Stimulated activated naive CD4-positive, alpha-beta T cell treated with Interleukin-2 at 50 U/mL for 16 hours (primary cell): ENCODE measurements at places on chromosomes 16 and 17.

- DNase-seq, result no peak
Measured at GRCh38 chr17:9339958-9340357, 235.7 kb downstream of the STX8 start.

DNA sequence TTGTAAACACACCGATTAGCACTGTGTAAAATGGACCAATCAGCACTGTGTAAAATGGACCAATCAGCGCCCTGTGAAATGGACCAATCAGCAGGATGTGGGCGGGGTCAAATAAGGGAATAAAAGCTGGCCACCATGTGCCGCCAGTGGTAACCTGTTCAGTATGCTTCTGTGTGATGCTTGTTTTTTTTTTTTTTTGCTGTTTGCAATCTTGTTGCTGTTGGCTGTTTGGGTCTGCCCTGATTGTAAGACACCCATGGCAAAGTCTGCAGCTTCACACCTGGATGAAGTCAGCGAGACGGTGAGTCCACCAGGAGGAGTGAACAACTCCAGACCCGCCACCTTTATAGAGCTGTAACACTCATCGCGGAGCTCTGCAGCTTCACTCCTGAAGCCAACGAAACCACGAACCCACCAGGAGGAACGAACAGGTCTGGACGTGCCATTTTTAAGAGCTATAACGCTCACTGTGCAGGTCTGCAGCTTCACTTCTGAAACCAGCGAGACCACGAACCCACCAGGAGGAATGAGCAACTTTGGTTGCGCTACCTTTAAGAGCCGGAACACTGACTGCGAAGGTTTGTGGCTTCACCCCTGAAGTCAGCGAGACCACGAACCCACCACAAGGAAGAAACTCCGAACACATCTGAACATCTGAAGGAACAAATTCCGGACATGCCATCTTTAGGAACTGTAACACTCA lies 85.0 kb upstream of the MED9 start:
- peak; percentile 59 for DNase-seq

DNA sequence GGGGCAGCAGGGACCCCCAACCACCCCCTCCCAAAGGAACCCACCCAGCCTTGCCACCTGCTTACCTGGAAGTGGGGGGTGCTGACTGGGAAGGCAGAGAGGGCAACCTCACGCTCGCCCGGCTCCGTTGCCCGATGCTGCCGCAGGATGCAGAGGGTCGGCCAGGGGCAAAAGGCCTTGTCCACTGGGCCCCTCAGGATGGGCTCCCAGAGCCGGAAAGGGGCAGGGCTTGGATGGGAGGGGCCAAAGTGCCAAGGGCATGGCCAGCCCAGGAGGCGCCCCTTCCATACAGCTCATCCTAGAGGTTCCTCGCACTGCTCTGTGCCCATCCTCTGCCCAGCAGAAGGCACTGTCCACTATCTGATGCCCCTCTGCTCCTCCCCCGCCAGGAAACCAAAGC lies 59.4 kb downstream of the SRCIN1 start:
- DNase-seq, result no peak

DNA sequence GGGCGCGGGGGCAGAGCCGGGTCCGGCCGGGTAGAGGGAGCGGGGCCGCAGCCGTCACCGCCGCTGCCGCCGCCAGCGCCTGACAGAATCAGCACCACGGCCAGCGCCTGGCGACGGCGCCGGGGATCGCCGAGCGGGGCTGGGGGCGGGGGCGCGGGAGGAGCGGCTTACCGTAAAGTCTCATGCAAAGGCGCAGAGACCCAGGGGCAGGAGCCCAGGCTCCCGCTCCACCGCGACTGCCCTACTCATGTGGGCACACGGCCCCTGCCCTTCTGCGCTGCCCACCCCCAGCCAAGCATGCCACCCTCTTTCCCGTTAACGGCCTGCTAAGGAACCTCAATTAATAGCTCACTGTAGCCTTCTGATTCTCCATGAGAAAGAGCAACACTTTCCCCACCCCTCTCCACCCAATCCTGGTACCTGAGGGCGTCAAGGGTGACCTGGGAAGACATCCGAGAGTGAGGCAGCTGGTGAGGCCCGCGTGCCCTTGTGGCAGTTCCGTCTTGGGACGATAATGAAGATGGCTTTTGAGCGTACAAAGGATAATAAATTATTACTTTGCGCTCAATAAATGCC lies at the start of gene SEZ6:
TSS of gene SEZ6 (minus strand) at position 98 of the 576 bp plus-strand sequence. CDS start 164 bp downstream, outside the sequence.
- DNase-seq, result peak; percentile 61

DNA sequence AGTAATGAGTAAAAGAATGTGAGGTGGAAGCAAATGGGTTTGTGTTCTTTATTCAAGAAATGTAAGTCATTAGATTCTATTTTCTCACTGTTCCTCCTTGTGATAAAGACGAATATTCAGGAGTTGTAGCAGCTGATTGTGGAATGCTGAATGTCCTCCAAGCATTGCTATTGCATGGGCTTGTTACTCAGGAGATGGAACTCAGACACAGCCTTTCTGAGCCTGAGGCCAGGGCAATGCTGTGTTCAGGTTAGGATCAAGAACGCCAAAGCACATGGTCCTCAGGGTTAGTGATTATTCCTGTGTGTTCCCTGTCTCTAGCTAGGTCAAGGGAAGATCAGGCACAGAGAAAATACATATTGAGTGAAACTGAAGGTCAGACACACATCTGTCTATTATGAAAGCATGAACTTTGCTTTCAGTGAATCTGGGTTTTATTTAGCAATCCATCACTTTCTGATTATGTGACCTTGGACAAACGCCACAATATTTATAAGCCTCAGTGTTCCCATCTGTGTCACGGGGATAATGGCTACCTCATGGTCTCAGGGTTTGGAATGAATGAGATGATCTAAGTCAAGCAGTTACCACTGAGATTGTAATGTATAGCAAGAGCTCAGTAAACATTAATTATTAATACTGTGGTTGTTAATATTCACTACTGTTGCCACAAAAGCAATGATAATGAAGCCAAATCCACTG lies 426.8 kb upstream of the DYNLRB2 start:
- DNase-seq, result no peak

DNA sequence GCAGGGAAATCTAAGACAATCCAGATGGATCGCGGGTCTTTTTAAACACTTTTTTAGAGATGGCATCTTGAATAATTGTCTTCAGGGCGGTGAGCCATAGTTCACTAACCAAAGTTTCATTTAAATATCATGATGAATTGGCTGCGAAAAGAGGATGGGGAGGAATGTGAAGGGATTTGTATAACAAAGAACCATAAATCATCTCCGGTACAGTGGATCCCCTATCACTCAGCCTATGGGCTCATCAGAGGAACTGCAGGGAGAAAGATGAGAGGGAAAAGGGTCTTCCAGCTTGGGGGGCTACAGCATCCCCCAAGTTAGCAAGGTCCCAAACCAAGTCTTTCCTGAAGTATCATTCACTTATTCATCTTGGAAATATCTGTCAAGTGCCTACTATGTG lies 16.7 kb upstream of the DDX52 start:
- no peak for DNase-seq

GRCh38 chr17:75684924-75685323 lies 17.8 kb downstream of the SAP30BP start:
- no peak for DNase-seq

DNA sequence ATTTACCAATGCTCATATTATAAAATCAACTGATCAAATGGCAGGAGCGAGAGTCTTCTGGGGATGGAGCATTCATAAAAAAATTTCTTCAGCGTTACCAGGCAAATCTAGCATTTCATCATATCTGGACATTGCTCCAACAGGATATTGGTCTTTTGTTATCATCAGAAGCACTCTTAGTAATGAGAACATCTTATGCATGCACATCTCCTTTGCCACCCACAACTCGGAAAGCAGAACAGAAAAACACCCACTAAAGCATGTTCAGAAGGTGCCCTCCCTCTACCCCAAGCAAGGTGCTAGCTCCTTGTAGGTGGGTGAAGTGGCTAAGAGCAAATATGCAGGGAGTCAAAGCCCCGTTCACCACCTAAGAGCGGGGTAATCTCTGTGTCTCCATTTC lies 18.9 kb downstream of the ARHGAP17 start:
- DNase-seq, result no peak

DNA sequence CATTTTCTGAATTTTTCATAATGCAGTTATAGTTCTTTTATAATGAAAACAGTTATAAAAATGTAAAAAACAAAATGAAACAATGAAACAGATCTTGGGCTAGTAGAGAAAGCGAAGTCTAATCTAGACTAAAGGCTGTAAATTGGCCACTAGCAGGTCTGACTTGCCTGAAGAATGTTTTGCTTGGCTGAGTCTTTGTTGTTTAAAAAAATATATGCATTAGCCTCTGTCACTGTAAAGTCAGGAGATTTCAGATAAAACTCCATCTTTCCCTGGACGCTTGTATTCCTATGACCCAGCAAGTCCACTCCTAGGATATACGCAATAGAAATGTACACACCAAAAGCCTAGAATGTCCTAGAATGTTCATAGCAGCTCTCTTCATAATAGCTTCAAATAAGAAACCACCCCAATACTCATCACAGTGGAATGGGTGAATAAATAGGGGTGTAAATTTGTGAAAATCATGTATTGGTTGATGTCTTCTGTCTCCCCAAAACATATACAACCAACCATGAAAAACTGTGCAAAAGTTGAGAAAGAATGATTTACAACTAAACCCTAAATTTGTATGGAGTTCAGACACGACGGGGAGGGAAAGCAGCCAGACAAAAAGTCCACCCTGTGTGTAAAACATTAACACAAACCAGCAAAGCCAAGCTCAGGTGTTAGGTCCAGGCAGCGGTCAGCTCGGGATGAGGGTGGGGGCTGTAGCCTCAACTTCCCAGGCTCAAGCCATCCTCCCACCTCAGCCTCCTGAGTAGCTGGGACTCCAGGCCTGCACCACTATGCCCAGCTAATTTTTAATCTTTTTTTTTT lies 37.7 kb upstream of the MEAK7 start:
- DNase-seq, result no peak

GRCh38 chr16:66678337-66678736 lies 18.2 kb downstream of the CMTM4 start:
- DNase-seq, result no peak

GRCh38 chr16:54928411-54929089 lies 2.1 kb upstream of the IRX5 start:
- peak; percentile 25 for DNase-seq

DNA sequence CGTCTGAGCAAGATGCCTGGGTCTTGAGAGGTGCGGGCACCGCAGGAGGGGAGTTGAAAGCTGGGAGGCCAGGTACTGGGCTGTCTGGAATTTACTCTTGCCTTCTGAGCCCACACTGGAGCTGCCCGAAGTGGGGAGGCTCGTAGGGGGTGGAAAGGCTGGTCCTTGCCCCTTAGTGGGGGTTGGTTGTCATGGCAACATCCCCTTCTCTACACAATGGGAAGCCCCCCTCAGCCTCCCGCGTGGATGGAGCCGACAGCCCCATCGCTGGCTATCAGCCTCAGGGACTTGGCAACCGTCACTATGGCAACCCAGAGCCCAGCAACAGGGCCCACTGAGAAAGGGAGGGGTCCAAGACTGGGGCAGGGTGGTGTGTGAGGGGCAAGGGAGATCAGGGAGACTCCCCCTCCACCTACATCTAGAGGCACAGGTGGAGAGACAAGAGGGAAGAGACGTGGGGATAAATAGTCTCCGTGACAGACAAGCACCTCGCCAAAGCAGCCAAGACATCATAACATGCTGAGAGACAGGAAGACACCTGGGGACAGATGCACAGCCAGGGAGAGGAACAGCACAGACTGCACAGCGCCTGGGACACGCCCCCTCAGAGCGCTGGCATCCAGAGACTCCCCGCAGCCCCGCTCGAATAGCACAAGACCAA lies 5.3 kb upstream of the DNAH2 start:
- no peak for DNase-seq

- no peak for DNase-seq
Measured at GRCh38 chr16:57485091-57485915, 990 bp downstream of the DOK4 start.

- no peak for DNase-seq
Measured at GRCh38 chr17:27551701-27552248, 79.2 kb upstream of the LGALS9 start.

- no peak for DNase-seq
Measured at GRCh38 chr16:70678898-70679670, 6.8 kb downstream of the MTSS2 start.

DNA sequence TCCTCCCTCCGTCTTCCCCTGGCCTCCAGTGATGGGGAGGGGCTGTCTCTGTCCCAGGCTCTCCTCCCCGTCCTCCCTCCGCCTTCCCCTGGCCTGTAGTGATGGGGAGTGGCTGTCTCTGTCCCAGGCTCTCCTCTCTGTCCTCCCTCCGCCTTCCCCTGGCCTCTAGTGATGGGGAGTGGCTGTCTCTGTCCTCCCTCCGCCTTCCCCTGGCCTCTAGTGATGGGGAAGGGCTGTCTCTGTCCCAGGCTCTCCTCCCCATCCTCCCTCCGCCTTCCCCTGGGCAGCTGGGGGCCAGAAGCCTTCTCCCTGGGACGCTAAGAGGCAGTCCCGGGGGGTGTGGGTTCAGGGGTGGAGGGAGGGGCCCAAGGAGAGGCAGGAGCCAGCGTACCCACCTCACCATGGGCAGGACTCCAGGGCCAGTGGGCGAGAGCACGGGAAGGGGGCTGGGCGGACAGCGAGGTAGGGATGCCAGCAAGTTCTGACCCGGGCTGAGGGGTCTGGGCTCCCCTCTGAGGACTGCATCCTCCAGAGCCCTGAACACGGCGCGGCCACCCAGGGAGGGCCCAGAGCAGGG lies 14.8 kb downstream of the UTS2R start:
- DNase-seq, result no peak

DNA sequence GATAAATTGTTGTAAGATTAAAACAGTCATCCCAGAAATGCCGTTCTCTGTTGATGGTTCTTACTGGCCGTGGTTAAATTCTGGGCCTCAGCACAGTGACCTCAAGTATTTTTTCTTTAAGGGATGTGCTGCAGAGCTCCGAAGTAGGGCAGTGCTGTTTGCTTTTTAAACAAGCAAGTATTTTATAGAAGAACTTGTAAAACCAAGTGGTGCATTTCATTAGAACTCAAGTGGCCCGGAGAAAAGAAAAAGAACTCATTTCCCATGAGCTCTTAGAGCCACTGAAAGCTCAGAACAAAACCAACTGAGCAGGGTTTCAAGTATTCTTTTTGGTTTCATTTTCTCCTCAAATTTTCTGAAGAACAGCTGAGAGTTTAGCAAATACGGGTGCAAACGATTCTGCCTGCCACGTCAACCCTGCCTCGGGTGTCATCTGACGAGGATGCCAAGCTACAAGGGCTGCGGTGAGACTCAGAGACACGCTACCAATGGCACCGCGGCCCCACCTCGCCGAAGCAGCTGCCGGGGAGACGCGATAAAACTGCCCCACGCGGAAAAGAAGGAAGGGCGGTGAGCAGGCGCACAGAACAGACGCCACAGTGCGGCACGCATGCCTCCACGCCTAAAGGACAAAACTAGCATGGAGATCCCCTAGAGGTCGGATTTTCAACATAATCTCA lies 6.3 kb downstream of the LMF1 start:
- peak; percentile 85 for DNase-seq
